ENCODE measurements at places on chromosomes 7 and 10.
A peak's percentile ranks its signal among the peaks of the same experiment; 100 is the strongest.

- DNase-seq, result peak; percentile 74
These were observed 38.8 kb downstream of the TMEM60 start for GRCh38 chr7:77759294-77759889.

GRCh38 chr7:91656541-91657482 lies 223.7 kb downstream of the MTERF1 start:
- DNase-seq, result no peak

DNA sequence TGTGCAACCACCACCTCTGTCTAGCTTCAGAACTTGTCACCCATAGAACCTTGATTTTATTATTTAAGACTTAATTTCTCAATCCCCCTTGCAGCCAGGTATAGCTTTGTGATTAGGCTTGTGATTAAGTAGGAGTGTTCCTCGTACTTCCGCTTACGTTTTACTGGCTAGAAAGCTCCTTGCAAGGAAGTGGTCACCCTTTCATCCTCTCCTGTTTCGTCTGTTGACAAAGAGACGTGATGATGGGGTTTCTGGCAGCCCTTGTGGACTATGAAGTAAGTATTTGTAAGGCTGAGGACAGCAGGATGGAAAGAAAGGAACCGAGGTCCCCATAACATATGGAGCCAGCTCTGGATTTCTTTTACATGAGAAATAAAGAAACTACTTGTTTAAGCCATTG lies 86.5 kb upstream of the KDM7A start:
- peak; percentile 29 for DNase-seq

- no peak for DNase-seq
These were observed 28.0 kb upstream of the COBL start for GRCh38 chr7:51344406-51345138.

DNA sequence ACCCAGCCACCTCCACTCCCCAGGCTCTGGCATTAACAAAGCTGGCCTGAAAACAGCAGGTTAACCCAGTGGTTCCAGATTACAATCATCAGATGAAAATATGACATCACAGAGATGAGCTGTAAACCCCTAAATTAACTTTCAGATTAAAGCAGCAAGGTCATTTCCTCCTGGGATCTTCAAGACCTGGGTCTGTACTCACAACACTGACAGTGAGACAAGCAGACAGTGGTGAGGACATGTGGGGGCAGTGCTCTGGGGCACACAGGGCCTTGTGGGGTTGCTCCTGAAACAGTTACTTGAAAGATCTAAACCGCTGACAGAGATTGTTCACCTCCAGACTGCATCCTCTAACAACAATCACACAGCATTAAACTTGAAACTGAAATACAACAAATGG lies 134.1 kb downstream of the ZNF438 start:
- no peak for DNase-seq

DNA sequence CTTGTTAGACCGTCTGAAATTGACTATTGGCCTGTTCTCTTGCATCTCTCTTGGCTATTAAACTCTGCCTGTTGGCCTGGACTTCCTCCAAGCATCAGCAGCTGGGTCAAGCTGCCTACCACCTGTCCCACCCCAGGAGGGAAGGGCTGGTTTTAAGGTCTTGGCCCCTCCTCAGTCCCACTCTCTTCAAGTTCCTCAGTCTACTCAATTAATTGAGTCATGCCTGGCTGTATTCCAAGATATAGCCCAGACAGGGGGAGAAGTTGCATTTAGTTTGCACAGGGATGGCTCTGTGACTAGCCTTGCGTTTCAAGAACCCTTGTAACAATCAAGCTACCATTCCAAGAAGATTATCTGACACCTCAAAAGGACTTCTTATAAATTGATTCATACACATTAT lies 113.8 kb upstream of the GLI3 start:
- DNase-seq, result no peak

- no peak for DNase-seq
These were observed 9.2 kb upstream of the ORAI2 start for GRCh38 chr7:102424129-102424551.

DNA sequence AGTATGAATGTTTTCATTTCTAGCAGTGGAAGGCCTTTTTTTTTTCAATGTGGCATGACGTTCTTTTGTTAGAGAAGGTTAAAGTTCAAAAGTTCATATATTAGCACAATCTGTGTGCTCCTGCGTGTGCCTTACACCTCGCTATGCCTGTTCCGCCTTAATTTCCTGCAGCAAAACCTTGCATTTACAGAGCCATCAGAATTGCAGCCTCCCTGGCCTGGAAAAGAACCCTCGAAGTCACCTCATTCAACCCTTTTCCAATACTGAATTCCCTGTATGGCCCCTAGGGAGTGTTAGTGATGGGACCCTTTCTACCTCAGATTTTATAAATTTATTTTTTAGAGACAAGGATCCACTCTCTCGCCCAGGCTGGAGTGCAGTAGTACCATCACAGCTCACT lies 103.5 kb upstream of the ZNF438 start:
- DNase-seq, result no peak

GRCh38 chr10:70565556-70566514 lies 36.7 kb downstream of the PRF1 start:
- no peak for DNase-seq

GRCh38 chr7:30700941-30701340 lies 18.7 kb upstream of the CRHR2 start:
- DNase-seq, result no peak

GRCh38 chr10:101693978-101694673 lies 844 bp downstream of the FBXW4 start:
- peak; percentile 74 for DNase-seq

DNA sequence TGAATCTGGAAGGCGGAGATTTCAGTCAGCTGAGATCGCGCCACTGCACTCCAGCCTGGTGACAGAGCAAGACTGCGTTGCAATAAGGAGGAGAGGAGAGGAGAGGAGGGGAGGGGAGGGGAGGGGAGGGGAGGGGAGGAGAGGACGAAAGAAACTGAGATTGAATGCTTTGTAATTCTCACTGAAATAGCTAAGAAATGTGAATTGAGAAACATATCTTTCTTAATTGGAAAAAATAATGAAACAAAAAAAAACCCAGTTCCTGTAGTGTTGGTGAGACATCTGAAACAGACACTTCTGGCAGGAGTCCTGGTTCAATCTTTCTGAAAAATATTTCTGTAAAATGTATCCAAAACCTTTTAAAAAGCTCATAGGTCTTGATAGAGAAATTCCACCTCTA lies 26.5 kb downstream of the PPA1 start:
- DNase-seq, result no peak

- peak; percentile 32 for DNase-seq
These were observed 182.0 kb downstream of the RPS24 start for GRCh38 chr10:78215645-78216044.

DNA sequence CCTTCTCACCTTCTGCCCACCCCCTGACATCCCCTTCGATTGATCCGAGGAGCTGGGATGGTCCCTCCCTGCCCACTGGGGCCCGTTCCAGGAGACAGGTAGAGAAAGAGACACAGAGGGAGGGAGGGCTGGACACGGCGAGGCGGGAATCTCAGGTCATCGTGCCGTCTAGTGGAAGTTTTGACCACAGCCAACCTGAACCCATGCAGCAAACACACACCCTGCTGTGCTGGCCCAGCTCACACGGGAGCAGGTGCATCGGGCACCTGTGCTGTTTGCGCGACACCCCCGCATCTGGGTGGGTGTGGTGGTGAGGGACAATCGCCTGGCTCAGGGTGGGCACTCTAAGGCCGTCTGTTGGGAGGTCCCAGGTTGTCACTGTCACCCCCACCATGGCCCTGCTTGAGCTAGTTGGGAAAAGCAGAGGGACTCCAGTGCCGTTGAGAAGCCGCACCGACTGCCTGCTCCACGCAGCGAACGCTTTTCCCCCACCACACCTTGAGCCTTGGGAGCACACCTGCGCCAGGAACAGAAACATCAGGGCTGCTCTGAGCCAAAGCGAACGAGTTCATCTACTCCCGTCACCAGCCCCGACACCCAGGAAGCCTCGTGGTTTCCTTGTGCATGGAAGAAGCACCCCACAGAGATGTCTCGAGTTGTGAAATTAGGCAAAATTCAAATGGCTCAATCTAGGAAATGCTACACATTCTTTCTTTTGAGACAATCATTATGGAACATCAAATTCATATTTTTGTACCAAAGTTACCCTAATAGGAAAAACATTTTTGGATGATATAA lies 285.8 kb downstream of the DNAJB6 start:
- DNase-seq, result no peak

GRCh38 chr10:98411768-98412167 lies 3.2 kb downstream of the PYROXD2 start:
- no peak for DNase-seq

DNA sequence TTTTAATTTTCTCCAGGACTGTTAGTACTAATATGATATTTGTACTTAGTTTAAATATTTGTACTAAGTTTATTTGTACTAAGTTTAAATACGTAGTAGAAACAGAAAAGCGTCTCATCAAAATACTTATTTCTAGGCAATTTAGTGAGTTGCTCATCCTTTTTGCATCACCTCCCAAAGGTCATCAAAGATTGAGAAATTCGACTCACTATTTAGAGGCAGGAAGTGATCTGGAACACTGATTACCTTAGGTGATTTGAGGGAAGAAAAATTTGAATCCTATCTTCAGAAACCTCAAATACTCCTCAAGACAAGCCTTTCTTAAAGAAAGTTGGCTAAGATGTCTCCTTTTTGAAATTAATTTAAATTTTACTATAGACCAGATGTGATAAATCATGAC lies 14.5 kb downstream of the WNT16 start:
- DNase-seq, result no peak

- no peak for DNase-seq
These were observed 321.1 kb upstream of the ZMIZ1 start for GRCh38 chr10:78747401-78748234.

DNA sequence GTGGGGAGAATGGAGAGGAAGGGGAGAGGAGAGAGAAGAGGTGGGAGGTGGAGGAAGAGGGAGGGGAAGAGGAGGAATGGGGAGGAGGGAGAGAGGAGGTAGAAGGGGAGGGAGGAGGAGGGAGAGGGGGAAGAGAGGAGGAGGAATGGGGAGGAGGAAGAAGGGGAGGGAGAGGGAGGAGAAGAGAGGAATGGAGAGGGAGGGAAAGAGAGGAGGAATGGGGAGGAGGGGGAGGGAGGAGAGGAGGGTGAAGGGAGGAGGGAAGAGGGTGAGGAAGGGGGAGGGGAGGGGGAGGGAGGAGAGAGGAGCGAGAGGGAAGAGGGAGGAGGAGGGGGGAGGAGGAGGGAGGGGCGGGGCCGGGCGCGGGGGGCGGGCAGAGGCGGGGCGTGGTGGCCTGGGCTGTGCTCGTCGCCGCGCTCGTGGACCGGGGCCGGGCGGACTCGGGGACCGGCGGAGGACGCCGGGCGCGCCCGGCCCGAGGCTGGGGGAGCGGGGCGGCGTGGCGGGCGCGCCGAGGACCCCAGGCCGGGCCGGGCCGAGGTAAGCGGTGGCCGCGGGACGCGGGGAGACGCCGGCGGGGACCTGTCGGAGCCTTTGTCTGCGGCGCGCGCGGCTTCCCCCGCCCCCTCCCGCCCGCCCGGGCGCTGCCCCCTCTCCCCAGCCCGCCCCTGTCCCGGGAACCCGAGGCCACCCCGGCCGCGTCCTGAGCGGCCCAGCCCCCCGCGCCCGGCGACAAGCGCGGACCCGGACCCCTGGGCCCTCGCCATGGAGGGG lies at the start of gene SLC29A4:
Gene SLC29A4, plus strand, starts transcription at position 401 of the 774 bp plus-strand sequence. CDS start 4,874 bp downstream, outside the sequence.
- DNase-seq, result peak; percentile 36

DNA sequence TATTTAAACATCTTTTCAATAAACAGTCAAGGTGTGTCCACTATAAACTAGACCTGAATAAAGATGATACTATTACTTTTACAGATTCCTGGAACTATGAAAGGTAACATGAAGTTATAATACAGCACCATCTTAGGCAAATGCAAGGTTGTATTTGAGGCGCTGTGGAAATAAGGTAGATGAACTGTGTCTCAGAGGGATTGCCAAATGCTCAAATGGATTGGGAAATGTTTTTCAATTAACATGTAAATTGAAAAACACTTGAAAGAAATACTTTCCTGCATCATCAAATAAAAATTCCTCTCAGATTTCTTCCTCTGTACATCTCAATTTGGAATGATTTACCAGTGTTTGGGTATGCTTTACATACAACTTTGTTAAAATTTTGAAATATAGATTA lies 139.4 kb downstream of the DKK1 start:
- DNase-seq, result no peak

Data from activated CD4-positive, alpha-beta T cell treated with anti-CD3 and anti-CD28 coated beads for 48 hours (primary cell).